ENCODE measurements at places on chromosomes 2 and 18. TPM values are rescaled to one million over a fixed set of nuclear protein-coding genes. Genes with fewer than 3 reads are reported as not detected.

DNA sequence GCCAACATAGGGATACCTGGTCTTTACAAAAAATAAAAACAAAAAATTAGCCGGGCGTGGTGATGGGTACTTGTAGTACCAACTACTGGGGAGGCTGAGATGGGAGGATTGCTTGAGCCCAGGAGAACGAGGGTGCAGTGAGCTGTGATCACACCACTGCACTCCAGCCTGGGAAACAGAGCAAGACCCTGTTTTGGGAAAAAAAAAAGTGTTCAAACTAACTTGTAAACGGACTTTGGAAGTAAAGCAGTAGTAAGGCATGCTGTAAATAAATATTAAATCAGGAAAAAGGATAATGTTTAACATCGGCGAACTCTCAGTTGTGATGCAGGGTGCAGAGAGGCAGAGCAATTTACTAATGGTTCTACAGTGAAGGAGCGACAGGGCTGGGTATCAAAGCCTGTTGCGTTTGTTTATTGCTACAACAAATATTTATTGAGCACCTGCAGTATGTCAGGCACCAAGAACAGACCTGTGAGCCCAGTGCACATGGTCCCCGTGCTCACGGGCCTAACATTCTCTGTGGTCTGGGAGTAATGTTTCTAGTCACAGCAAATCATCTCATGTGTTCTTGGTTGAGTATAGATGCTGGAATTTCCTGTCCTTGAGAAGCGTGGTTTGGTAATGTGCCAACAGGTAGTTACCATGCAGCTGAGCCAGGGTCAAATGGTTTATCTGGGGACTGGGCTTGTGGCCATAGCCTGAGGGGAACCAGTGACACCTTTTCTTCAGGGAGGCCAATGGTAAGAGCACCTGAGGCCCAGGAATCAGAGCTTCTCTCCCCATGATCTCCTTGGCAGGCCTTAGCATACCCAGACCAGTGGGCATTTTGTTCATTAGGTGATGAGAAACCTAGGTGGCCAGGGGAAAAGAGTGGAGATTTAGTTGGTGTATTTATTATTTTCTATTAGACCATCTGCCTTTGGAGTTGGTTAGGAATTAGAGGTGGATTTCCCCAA lies 27.9 kb upstream of the GREB1 start:
- peak; percentile 75 for DNase-seq

DNA sequence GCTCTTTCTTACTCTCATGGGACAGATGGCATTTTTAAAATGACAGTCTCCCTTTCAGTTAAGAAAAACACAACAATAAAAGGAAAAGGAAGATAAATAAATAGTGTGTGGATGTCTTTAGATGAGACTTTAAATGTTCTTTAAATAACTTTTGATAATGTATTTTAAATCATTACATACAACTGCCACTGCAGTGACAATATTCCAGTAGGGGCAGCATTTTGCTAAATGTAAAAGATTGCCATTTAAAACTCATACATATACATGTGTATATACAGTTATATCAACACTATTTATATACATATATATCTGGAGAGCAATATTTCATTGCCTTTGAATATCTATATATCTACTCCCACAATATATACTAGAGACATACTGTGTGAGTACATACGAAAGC lies 90.7 kb downstream of the INO80D start:
- DNase-seq = no peak

GRCh38 chr2:33212151-33212550 lies 264.3 kb upstream of the RASGRP3 start:
- peak; percentile 45 for DNase-seq

DNA sequence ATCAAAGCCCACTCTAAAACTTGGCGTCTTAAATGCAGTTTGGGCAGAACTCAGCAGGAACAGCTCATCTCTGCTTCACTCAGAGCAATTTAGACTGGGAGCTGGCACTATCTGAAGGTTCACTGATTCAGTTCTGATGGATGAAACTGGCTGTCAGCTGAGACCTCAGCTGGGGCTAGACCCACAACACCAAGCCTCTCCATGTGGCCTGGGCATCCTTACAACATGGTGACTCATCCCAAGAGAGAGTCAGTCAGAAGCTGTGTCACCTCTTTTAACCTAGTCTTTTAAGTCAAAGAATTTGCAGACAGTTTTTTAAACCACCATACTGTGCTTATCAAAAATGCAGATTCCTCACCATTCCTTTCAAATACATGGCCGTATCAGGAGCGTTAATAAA lies 62.6 kb upstream of the ZNF397 start:
- DNase-seq = peak; percentile 91

DNA sequence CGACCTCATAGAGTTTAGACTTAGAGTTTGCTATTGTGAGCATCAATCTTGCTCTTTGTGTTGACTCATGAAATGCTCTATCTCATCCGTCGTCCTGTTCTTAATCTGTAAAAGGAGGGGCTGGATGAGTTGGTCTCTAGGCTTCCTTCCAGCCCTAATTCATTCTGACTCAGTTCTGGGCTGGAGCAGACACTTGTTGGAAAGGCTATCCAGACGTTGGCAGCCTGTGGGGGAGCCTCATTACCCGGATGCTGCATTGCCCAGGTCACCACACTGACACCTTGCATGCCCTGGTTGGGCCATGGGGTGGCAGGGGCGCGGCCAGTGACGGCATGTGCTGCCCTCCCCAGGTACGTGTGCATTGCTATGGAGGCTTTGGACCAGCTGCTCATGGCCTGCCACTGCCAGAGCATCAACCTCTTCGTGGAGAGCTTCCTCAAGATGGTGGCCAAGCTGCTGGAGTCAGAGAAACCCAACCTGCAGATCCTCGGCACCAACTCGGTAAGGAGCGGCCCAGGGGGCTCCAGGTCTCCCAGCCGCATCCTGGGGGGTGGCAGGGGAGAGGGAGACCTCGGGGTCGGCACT lies 61.5 kb downstream of the EFR3B start:
- DNase-seq = peak; percentile 97

- no peak for DNase-seq
Measured at GRCh38 chr2:52968043-52968442, 799.6 kb upstream of the CHAC2 start.

GRCh38 chr2:37350034-37350433 lies 5.6 kb downstream of the QPCT start:
- DNase-seq = no peak

DNA sequence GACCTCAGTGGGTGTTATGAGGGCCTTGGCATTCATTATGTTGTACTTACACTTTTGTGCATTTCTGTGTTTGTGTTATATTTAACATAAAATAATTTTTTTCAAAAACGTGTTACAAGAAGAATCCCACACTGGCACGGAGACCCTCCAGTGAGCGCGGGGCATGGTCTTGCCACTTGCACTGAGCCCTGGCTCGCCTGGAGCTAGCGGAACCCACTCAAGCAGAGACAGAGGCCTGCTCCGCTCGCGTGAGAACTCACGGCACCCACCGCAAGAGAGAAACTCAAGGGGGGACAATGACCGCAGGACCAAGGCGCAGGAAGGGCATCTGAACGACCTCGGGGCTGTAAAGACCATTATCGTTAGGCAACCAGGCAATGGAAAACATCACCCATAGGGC lies 248.0 kb upstream of the SOX11 start:
- no peak for DNase-seq

DNA sequence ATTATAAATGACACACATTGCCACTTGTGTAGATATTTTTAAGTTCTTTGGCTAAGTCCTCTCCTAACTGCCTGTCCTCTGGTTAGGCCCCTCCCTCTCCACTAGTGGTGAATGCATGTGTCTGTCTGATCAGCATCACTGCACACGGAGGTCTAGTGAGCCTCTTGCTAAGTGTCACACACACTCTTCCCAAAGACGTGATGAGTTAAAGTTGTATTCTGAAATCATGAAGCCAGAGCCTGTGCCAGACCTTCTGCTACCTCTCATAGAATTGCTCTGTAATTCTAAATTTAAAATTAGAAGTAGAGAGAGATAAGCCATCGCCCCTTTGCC lies 41.3 kb downstream of the RALB start:
- no peak for DNase-seq

- DNase-seq = no peak
Measured at GRCh38 chr2:3709225-3709624, 5.8 kb downstream of the DCDC2C start.

DNA sequence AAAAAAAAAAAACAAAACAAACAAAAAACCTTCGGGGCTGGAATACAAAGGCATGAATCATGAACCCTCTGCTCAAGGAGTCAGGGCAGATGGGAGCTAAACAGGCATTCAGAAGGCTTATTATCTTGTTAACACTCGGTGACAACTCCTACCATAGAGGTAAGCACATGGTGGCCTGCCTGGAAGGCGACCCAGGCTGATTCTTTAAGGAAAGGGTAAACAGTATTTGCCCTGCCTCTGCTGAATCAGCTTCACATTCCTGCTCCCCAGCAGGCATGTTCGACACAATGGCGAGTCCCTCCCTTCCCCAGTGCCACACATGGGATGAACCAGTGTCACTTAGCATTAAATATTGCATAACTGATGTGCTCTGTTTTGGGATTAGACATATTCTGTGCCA lies 191.9 kb downstream of the ARL4C start:
- peak; percentile 46 for DNase-seq

DNA sequence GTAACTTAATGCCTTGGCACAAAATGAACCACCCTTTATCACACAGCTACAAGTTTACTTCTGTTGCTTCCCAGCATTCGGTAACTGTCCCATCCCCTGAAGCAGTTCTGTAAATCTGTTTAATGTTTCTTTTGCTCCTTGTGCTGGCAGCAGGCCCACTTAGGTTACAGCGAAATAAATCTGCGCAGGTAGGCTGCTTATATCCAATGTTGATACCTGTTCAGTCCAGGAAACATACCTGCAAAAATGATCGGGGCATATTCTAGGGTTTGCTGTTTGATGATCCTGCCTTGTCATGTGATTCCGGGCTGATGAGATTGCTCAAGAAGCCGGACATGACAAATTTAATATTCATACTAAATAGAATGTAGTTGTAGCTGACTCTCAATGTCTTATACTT lies 23.3 kb downstream of the PELI1 start:
- no peak for DNase-seq

DNA sequence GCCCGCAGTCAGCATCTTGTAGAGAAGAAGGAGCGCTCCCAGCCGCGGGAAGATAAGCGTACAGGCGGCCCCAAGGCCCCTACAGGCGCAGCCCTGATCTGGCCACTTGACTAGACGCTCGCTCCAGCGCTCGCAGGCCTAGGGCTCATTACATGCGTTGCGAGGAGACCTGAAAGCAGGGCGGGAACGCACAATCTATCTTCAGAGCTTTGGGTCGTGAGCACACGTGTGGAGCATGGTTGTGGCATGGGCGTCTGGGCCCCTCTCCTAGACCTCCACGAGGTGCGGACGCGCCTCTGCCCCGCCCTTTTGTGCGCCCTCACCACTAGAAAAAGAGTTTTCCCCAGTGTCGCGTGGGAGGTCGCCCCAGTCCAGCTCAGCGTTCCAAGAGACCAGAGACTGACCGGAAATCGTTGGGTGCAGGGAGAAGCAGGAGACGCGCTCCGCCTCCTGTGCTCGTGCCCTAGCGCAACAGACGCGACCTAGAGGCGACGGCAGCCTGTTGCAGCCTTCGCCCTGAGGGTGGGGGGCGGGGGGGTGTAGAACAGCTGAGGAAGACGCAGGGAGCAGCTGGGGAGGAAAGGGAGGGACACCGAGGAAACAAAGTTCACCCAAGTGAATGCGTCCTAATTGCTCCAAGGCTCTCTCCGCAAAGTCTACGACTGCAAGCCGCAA lies 12.6 kb downstream of the NR4A2 start:
- no peak for DNase-seq

DNA sequence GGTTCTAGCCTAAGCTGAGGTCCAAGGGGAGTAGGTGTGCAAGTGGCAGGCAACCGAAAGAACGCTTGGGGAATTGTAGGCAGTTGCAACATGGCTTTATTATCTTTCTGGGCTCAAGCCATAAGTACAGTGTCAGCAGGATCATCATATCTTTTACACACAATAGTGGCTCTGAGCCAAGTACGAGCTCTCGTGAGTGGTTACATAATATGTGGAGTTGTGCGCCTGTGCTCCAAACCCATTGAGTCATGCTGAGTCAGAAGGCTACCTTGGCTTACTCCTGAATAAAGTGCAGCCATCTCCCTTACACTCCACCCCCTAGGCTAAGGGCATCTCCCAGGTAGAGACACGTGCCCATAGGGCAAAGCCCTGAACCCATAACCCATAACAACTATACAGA lies 233.9 kb downstream of the SATB2 start:
- peak; percentile 54 for DNase-seq

- no peak for DNase-seq
Measured at GRCh38 chr18:50560681-50561629, 1.1 kb downstream of the MAPK4 start.

- no peak for DNase-seq
Measured at GRCh38 chr2:20120569-20121416, 69.4 kb upstream of the LAPTM4A start.

- DNase-seq = no peak
Measured at GRCh38 chr2:108370080-108370479, 7.7 kb upstream of the SULT1C4 start.

GRCh38 chr2:222465746-222466145 lies 41.4 kb downstream of the SGPP2 start:
- DNase-seq = no peak

- no peak for DNase-seq
Measured at GRCh38 chr18:44801781-44802180, 121.1 kb downstream of the SETBP1 start.

- peak; percentile 34 for DNase-seq
Measured at GRCh38 chr2:170369894-170370293, 191.9 kb downstream of the MYO3B start.

GRCh38 chr2:164335947-164336346 lies 285.3 kb downstream of the GRB14 start:
- DNase-seq = no peak

GRCh38 chr2:173058673-173059072 lies 17.0 kb upstream of the MAP3K20 start:
- no peak for DNase-seq

- DNase-seq = no peak
Measured at GRCh38 chr2:217357886-217358620, 498.2 kb upstream of the TNP1 start.

- DNase-seq = no peak
Measured at GRCh38 chr2:1869248-1869647, 124.9 kb upstream of the PXDN start.

ANKRD29 gene
- 3.8 TPM for total RNA-seq

CAMKMT gene
- 16.7 TPM for total RNA-seq

CNGA3 gene
- total RNA-seq = not detected

CDH2 gene
- total RNA-seq = 285 TPM

SH3RF3 gene
- total RNA-seq = 3.6 TPM

NAT8 gene
- total RNA-seq = not detected

ALPI gene
- not detected for total RNA-seq

TMEM178A gene
- total RNA-seq = not detected

SLC38A11 gene
- not detected for total RNA-seq

All from A172 (cell line).